ENCODE measurements at places on chromosomes 7 and 10.

- DNase-seq = no peak
Observed at GRCh38 chr10:89591796-89592271, 53.2 kb downstream of the PANK1 start.

DNA sequence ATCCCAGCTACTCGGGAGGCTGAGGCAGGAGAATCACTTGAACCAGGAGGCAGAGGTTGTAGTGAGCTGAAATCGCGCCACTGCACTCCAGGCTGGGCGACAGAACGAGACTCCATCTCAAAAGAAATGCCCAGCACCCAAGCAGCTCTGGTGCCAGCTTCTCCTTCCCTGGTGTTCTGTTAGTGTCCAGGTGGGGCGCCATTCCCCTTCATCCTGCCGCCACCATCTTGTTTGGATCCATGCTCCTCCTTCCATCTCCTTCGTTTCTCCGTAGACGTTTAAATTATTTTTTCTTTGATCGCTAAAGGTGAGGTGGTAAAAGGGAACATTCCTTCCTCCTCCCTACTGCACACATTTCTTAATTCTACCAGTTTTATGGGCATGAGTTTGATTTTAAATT lies 30.3 kb downstream of the PROSER2 start:
- no peak for DNase-seq

DNA sequence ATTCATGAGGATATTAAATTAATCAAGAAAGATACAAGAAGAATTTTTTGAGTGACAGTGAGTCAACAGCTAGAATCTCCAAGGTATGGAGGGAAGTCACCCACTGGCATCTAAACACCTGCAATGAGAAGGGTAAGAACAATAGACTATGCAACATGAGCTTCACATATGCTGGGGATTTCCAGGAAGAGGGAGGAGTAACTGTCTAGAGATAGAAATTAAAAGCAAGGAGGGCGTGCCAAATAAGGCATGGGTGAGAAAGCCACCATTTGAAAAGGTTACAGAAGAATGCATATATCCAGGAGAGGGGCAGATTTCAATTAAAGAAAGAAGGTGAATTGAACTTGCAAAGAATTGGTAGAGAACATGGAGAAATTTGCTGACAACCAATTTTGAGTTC lies 365.7 kb downstream of the GPR37 start:
- DNase-seq = no peak

DNA sequence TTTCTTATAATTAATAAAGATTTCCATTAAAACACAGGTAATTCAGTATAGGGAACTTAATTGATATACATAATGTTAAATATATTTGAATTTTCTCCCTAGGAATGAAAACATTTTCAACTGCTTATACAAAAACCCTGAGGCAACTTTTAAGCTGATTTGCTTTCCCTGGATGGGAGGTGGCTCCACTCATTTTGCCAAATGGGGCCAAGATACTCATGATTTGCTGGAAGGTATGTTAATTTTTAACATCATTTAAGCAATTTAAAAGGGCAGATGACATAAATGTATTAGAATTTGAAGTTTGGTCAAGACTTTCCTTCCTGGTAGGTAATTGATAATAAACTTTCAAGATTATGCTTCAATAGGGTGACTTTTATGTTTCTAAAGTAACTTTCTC lies 5.8 kb downstream of the OLAH start:
- no peak for DNase-seq

DNA sequence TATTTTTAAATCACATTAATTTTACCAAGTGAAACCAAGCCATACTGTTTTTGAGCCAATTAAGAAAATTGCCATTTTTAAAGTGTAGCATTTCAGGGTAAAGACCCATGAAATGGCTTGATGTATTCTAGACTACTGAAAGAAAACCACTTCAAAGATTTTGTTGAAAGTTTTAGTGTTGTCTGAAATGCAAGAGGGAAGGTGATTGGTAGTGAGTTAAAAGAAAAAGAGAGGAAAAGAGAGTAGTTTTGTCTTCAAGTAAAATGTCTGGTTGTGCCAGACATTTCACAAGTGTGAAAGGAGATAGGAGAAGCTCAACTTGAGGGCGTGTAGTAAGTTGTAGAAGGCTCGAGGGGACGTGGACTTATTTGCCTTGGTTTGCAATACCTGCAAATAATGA lies 41.6 kb downstream of the CALML5 start:
- DNase-seq = no peak

- DNase-seq = no peak
Observed at GRCh38 chr7:137772748-137773147, 74.0 kb downstream of the DGKI start.

GRCh38 chr10:119521443-119522204 lies 20.9 kb downstream of the RGS10 start:
- no peak for DNase-seq

GRCh38 chr7:2521341-2521745 lies 1.8 kb downstream of the LFNG start:
- DNase-seq = no peak

GRCh38 chr10:43317422-43317821 lies 50.6 kb upstream of the RASGEF1A start:
- no peak for DNase-seq

DNA sequence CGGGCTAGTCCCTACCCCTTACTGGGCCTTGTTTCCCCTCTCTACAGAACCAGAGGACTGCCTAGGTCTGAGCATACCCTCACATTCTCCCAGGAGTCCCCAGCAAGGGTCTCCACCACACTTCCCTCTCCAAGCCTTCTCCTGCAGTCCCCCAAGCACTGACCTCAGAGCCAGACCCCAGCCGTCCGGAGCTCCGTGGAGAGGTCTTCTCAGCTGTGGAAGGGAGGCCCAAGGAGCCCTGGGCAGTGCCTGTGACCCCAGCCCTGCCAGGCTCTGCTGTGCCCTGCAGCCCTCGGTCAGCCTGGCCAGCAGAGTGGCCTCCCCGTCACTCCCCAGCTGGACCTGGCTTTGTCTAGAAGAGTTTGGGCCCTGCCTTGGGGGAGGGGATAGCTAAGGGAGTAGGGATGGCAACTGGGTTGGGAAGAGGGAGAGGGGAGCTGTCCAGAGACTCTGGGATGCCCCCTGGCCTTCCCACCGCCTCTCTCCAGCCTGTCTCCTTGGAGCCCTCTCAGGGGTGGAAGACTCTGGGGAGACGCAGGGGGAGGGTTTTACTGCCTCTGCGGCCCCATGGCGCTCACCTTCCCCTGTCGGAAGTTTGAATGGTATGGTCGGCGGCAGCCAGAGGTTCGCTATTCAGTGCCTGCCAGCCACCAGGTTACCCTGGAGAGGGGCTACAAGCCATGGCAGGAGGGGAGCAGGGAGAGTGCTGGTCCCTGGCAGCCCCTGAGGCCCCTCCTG lies at the start of gene C10orf105:
Gene C10orf105 (minus strand): TSS at position 315 of the 738 bp plus-strand sequence. CDS start 3,441 bp downstream, outside the sequence.
- no peak for DNase-seq

DNA sequence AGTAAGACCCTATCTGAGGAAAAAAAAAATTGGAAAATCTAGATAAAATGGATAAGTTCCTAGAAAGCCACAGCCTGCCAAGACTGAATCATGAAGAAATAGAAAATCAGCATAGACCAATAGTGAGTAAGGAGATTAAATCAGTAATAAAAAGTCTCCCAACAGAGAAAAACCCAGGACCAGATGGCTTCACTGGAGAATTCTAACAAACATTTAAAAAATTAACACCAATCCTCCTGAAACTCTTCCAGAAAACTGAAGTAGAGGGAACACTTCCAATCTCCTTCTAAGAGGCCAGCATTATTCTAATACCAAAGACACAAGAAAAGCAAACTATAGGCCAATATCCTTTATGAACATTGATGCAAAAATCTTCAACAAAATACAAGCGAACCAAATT lies 8.8 kb upstream of the LIMK1 start:
- DNase-seq = no peak

Measured in nucleus accumbens (tissue), 56 donors.